ENCODE measurements at places on chromosomes 6 and 20.

DNA sequence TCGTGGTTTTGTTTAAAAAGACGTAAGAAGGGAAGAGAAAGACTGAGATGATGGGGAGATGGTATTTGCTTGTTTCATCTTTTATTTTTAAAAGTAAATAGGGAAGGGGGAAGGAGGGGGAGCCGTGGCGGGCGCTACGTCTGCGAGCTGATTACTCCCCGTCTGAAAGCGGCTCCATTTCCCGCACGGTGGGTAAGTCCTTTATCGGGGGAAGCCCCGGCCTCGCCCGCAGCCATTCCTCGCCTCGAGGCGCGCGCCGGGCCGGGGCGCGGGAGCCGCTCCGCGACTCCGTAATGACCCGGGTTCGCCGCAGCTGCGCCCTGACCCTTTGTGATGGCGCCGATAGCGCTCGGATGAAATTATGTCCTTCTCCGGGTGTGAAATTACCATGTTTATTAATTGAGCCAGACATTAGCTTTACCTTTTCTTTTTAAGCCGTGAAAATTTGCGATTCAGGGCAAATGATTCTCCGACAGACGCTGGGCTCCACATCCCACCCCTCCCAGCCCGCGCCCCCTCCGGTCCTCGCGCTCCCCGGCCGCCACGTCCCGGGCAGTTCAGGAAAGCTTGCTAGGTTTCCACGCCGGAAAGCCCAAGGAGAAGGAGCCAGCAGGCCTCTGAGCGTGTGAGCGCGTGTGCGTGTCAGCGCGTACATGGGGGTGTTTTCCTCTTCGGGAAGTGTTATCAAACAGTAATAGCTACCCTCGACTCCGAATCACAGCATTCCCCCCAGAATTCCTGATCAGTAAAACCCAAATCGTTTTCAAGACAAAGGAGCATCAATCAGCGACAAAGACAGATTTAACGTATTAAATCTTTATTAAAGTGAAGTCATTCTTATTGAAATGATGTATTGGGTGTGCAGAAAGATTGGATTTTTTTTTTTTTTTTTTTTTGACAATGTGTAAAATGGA is 30.0 kb downstream of the TFAP2A start:
- DNase-seq: no peak

GRCh38 chr6:160121981-160122380 is 366 bp downstream of the SLC22A1 start:
- no peak for DNase-seq

DNA sequence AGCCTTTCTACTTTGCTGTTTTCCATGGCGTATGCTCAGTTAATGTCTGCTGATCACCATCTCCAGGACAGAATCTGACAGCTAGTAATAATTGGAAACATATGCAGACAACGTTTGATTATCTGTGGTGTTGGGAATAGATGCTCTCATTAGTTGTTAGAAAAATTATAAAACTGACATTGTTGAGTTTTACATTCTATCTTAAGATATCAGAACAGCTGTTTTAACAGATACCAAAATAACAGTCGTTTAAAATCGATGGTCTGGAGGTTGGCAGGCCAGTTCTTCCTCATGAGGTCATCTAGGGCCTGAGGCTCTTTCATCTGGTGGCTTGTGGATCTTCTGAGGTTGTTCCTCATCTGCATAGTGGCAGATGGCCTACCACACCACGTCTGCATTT is 137.6 kb downstream of the AIG1 start:
- no peak for DNase-seq

- DNase-seq: no peak
Measured at GRCh38 chr20:53711333-53712211, 117.9 kb upstream of the ZNF217 start.

- no peak for DNase-seq
Measured at GRCh38 chr6:126300735-126301134, 39.2 kb upstream of the CENPW start.

GRCh38 chr6:41257369-41258195 is 28.9 kb downstream of the TREM1 start:
- no peak for DNase-seq

GRCh38 chr20:6770786-6771100 is 3.3 kb downstream of the BMP2 start:
- DNase-seq: no peak

DNA sequence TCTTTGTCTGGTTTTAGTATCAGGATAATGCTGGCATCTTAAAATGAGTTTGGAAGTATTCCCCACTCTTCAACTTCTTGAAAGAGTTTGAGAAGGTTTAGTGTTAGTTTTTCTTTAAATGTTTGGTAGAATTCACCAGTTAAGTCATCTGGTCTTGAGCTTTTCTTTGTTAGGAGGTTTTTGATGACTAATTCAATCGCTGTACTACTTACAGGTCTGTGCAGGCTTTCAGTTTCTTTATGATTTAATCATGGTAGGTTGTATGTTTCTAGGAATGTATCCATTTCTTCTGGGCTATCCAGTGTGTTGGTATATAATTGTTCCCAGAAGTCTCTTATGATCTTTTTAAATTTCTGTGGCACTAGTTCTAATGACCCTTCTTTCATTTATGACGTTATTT is 215.5 kb downstream of the LRFN2 start:
- no peak for DNase-seq

- no peak for DNase-seq
Measured at GRCh38 chr20:12023194-12023795, 105.6 kb downstream of the BTBD3 start.

GRCh38 chr6:27040244-27041042 is 207.1 kb upstream of the PRSS16 start:
- DNase-seq: no peak

- peak; percentile 89 for DNase-seq
Measured at GRCh38 chr6:30955367-30956042, 14.7 kb downstream of the MUCL3 start.

DNA sequence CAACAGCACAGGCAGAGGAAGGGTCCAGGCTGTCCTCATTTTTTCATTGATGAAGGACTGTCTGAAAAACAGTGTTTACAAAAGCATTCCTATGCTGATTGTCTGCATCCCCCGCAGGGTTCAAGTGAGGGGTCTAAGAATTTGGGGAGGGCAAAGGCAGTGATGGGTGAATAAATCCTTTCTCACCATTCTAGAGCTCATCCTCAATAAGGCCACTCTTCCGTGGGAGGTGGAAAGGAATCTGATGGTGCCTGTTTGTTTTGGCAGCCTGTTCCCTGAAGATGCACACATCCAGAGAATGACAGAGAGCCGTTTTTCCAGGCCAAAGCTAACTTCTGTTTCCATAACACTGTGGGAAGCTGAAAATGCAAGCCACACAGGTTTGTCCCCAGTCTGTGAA is 164.5 kb downstream of the MOXD1 start:
- DNase-seq: no peak

DNA sequence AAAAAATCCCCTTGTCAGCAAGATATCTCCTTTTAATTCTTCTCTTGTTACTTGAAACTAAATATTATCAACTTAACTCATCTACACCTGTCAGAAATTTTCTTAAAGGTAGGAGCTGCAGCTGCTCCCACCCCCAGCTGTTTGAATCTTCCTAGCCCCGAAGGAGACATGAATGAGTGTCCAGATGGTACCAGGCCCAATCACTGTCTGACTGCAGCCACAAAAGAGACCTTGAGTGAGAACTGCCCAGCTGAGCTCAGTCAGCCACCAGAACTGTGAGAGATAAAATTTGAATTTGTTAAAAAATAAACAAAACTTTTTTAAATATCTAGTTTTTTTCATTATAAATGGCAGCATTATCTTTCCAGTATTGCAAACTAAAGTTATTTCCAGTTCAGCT is 84.7 kb downstream of the PRSS35 start:
- no peak for DNase-seq

DNA sequence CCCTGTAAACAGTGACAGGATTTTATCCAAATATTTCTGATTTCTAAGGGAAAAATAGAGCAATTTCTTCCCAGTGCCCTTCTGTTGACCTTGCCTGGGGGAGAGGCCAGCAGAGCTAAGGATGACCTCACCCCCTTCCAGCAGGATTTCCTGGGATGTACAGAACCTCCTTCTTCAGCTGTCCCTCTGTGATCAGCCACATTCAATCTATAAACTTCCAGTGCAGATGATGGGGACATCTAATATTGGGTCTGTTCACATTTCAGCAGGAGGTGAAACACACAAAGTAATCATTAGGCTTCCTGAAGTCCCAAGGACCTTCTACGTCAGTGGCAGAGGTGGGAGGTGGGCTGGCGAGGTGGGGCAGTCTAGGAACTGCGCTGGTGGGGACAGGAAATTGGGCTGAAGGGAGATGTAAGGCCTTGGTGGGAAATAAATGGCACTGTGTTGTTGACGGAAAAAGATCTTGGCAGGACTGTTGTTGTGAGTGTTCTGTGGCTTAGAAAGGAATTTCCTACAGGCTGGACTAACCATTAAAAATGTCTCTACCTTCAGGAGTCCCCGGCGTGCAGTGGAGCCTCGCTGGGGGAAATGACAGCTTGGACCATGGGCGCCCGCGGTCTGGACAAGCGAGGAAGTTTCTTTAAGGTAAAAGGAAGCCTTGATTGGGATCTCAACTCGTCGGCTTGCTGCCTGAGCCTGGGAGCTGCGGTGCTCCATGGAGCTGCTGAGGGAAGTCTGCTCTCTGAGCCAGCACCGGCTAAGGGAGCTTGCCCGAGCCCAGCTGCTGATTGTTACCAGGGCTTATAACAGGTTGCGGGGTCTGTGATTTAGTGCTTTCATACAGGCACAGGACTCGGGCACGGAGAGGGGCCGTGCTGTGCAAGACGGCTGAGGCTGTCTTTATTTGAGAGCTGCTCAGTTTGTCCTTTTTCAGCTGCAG is 127.9 kb upstream of the NAA20 start:
- DNase-seq: no peak

DNA sequence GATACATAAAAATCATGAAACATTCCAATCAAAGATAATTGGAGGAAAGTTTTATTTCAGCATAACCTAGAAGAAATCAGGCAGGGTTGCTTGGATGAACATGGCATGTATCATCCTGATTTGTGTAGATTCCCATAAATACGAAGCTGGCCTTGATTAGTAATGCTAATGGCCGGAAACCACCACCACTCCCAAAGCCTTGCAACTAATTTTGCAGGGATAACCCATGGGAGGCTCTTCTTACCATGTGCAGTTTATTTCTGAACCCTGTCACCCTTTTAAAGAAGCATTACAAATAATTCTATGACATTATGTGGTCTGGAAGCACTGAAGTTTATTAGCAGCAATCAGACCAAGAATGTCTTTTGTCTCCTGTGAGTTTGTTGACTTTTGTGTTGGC is 80.8 kb downstream of the AIG1 start:
- no peak for DNase-seq

- no peak for DNase-seq
Measured at GRCh38 chr6:16267428-16268263, 29.3 kb downstream of the GMPR start.

DNA sequence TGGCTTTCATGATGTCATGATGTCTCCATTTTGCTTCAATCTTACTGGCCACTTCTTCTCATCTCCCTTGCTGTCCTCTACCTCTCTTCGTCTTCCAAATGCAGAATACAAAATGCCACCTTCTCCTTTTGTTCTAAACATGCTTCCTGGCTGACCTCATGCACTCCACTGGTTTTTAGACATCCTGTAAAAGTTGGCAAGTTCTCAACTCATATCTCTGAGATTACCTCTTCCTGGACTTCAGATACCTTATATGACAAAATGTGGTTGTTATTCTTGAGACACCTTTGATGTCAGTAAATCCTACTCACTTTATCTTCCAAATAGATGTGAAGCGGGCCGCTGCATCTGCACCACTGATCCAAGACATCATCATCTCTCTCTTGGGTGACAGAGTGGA is 212.7 kb upstream of the FOXA2 start:
- no peak for DNase-seq

- no peak for DNase-seq
Measured at GRCh38 chr6:139470997-139471396, 96.5 kb upstream of the CITED2 start.

GRCh38 chr6:57313711-57314471 is 3.5 kb upstream of the PRIM2 start:
- DNase-seq: no peak

- DNase-seq: no peak
Measured at GRCh38 chr6:109867009-109867969, 110.8 kb upstream of the GPR6 start.

DNA sequence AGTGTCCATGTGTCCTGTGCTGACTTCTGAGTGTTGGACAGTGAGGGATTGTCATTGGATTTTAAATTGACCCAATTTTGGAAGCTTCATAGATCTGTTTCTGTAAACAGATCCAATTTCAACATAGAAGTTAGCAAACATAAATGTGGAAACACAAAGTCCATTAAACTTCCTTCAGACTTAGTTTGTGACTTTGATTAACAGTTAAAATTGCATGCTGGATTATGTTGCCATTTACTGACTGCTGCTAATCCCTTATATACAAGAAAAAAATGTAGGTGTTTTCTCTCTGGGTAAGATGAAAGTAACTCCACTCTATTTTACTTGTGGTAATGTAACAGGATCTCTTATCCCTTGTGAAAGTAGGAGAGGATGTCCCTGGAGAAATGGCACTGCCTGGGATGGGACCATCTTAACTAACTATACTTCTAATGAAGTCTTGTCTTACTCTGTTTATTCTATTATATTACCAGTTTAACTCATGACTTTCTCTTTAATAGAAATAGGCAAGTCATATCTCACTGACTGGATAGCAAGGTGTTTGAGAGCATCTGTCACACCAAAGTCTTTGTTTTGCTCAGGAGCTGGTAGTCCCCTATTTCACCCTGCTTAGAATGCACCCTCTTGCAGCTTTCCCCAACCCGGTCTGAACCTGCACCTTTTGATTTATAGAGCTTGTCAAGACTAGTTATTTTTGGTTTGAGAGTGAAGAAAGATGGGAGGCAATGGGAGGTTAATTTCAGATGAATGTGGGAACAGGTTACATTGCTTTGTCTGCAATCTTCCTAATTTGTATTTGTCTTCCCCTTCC is 7.2 kb downstream of the TPX2 start:
- DNase-seq: no peak

DNA sequence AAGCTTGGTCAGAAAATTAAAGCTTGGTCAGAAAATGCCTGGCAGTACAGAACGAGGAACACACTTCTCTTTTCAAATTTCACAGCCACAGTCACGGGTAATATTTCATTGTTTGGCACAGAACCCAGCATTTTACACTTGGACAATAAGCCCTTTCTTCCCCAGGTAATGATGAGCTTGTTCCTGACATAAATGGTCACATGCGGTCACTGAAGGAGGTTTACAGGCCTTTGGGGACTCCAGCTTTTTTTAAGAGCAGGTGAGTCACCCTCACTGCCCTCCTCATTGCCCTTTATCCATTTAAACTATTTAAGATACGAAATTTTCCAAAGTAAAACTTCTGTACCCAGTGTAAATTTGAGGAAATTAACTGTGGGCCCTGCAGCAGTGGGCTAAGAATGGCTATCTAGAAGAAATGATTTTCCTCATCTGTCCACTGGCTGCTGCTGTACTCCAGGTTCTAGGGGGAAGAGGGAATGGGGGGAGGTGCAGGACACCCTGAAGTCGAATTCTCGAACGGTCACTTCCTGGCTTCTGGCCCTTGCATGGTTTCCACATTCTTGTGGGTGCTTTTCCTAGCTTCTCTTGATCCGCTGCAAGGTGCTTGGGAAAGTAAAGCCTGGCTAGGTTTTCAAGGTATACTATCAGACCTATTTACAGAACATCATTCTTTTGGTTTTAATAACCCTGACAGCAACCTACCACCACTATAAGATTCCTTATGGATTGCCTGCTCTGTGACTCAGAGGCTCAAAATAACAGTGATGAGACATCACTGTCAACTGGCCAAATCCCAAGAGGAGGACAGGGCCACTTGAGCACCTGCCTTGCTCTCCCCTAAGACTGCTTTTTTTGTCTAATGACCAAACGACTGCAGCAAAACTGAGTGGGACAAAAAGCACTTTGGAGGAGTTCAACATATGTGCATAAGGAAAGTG is 75.8 kb downstream of the PREP start:
- DNase-seq: no peak
